Kidney (tissue), 22 donors: ENCODE measurements at places on chromosomes 4 and X.
A peak's percentile ranks its signal among the peaks of the same experiment; 100 is the strongest.

DNA sequence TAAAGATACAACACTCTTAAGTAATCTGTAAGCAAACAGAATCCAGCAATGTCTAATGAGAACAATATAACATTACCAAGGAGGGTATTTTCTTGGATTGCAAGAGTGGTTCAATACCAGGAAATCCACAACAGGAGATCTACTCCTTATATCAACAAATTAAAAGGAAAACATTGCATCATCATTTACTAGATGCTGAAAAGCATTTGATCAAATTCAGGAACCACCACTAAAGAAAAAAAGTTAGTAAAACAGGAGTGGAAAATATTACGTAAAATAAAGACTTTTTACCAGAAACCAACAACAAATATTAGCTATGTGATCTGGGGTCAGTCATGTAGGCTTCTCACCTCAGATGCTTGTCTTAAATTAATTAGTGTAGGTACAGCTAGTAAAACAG lies 66.8 kb upstream of the MAB21L2 start:
- no peak overlapping the region for H3K27ac ChIP-seq
- DNase-seq = no peak
- no peaks in the 10 kb centered on the region for H3K36me3 ChIP-seq
- H3K4me3 ChIP-seq = no peak overlapping the region

- DNase-seq = no peak
- H3K4me3 ChIP-seq = no peak overlapping the region
- H3K4me1 ChIP-seq = peaks cover 2% of the 10 kb centered on the region
Measured at GRCh38 chr4:157303471-157303960, 83.0 kb downstream of the GRIA2 start.

- no peak overlapping the region for H3K4me3 ChIP-seq
- no peaks in the 10 kb centered on the region for H3K4me1 ChIP-seq
- H3K27ac ChIP-seq = no peak overlapping the region
- H3K27me3 ChIP-seq = no peaks in the 10 kb centered on the region
- DNase-seq = no peak
Measured at GRCh38 chr4:7253341-7253700, 61.0 kb downstream of the SORCS2 start.

DNA sequence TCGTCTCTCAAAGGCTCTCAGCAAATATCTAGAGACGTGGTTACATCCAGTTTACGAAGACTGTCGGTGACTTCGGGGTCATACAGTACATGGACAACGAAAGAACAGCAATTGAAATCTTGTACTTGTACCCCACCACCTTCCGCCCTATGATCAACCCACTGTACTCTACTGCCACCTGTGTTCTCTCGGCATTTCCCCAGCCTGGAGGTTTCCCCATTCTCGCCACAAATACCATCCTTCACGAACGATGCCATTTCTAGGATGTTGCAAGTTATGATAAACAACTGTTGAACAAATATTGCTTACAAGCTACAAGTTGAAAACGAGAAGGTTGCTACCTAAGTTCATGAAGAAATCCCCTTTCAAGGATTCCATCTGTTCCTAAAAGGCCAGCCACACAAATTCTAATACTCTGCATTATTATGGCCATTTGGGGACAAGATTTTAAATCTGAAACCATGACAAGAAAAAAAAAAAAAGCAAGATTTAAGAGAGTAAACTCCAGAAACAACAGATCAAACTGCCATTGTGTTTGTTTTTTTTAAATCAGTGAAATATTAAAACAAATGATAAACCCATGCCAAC lies 1.6 kb downstream of the APBB2 start:
- H3K4me3 ChIP-seq = peak overlapping the region; percentile 90
- no peaks in the 10 kb centered on the region for H3K36me3 ChIP-seq
- H3K27me3 ChIP-seq = no peaks in the 10 kb centered on the region
- DNase-seq = no peak
- H3K4me1 ChIP-seq = no peaks in the 10 kb centered on the region

DNA sequence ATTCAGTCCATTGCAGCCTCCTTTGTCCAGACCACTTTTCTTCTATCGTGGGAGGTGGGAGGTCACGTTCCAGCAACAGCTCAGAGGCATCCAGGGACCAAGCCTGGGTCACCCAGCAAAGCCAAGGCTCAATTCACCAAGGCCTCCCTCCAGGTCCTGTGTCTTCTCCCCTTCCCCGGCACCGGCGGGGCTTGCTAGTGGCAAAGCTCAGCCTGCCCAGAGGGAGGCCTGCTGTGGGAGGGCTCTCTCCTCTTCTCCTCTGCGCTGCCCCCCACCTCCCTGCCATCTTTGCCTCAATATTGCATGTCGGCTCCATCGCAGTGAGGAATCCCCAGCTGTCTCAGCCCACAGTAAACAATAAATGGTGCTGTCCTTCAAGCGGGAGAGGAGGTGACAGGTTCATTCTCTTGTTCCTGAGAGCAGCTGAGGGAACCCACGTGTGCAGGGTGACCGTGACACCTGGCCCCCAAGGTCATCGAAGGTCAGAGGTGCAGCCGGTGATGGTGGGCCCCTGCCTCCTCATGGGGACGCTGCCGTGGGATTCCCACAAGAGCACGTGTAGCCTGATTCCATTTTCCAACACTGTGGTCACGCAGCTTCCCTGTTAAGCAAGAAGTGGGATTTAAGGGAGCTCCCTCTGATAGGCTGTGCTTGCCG lies 111.5 kb upstream of the PSAPL1 start:
- H3K27ac ChIP-seq = no peak overlapping the region
- H3K36me3 ChIP-seq = no peaks in the 10 kb centered on the region
- no peak overlapping the region for H3K4me3 ChIP-seq
- H3K27me3 ChIP-seq = no peaks in the 10 kb centered on the region

DNA sequence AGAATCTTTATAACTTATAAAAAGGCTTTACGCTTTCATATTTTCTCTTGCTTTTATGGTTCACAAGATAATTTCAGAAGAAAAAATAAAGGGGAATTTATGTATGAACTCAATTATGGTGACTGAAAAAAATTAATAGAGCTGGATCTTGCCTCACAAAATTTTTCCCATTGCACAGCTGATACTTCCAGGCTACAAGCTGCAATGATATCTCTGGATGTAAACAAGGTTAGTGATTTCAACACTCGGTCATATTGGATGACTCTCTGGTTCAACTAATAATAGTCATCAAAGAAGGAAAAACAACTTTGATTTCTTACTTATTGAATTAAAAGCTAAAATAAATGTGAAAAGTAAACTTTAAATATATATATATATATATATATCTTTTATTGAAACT lies 868.0 kb downstream of the FAT4 start:
- H3K36me3 ChIP-seq = no peaks in the 10 kb centered on the region
- H3K4me3 ChIP-seq = no peak overlapping the region
- H3K4me1 ChIP-seq = no peaks in the 10 kb centered on the region
- no peak overlapping the region for H3K27ac ChIP-seq
